ENCODE measurements at places on chromosomes 13 and 19.

- DNase-seq: no peak
These were observed at the start of gene CD177 for GRCh38 chr19:43353606-43354304. Gene CD177, plus strand, starts transcription at chr19:43353686. Its CDS starts 29 bp downstream, at chr19:43353715.

DNA sequence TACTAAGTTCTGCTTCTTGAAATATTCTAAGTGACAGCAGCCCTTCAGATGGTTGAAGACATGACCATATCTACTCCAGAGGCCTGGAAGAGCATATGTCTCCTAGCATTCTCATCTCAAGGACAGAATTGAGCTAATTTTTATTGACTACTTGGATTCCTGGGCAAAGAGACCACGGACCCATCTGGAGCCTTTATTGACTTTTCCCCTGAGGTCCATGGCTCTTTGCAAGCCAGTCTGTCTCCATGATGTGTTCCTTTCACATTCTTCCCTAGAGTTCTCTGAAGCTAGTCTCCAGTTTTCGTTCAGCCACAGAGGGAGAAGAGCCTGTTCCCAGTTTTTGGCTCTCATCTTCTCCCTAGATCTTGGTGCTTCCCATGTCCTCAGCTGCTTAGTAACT is 202.7 kb downstream of the PCCA start:
- DNase-seq: no peak

- DNase-seq: no peak
These were observed 176.4 kb upstream of the DACH1 start for GRCh38 chr13:72043366-72043765.

GRCh38 chr13:112894673-112895481 is 74.1 kb upstream of the MCF2L start:
- no peak for DNase-seq

GRCh38 chr19:919199-920050 is 2.3 kb downstream of the KISS1R start:
- no peak for DNase-seq

- no peak for DNase-seq
These were observed 22.6 kb downstream of the POLR1D start for GRCh38 chr13:27644302-27644701.

GRCh38 chr13:49410477-49410876 is 33.4 kb downstream of the CAB39L start:
- DNase-seq: no peak

GRCh38 chr13:38636761-38637160 is 50.1 kb upstream of the FREM2 start:
- DNase-seq: no peak

DNA sequence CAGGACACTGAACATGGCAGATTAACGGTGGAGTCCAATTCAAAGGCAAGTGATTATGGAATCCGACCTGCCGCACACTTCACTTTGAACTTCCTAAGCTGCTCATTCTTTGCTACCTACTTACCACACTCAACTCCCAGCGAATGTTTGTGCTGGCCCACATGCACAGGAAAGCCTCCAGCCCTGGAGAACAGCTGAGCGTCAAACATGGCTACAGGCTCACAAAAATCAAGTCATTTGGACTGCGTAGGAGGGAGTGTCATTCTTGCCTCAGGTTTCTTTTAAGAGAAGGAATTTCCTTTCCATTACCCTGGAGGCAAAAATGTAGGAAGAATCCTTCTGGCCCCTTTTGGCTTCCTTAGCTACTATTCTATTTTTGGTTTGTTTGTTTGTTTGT is 41.3 kb upstream of the IPO5 start:
- DNase-seq: no peak

GRCh38 chr13:105428811-105429210 is 1106.7 kb downstream of the EFNB2 start:
- DNase-seq: no peak

GRCh38 chr13:32473650-32474049 is 45.7 kb upstream of the N4BP2L1 start:
- DNase-seq: no peak

- DNase-seq: no peak
These were observed 91.3 kb downstream of the STK24 start for GRCh38 chr13:98485561-98485960.

GRCh38 chr13:40181203-40181845 is 485.1 kb downstream of the FOXO1 start:
- DNase-seq: no peak

Measured in NCI-H1436 treated with DMSO at 0.1 percent for 48 hours (cell line).